ENCODE measurements at places on chromosomes 11 and 22. TPM values are rescaled to one million over a fixed set of nuclear protein-coding genes. Genes with fewer than 3 reads are reported as not detected.
A peak's percentile ranks its signal among the peaks of the same experiment; 100 is the strongest.

GRCh38 chr11:111331711-111332479 lies 33.5 kb downstream of the POU2AF3 start:
- DNase-seq = no peak
- H3K4me1 ChIP-seq = no peaks in the 10 kb centered on the region
- no peak overlapping the region for H3K27ac ChIP-seq
- H3K4me3 ChIP-seq = no peak overlapping the region
- H3K27me3 ChIP-seq = no peaks in the 10 kb centered on the region
- no peaks in the 10 kb centered on the region for H3K36me3 ChIP-seq

GRCh38 chr11:1336836-1337646 lies 27.6 kb upstream of the TOLLIP start:
- peak; percentile 72 for DNase-seq
- H3K27me3 ChIP-seq = no peaks in the 10 kb centered on the region
- H3K4me1 ChIP-seq = peaks cover 12% of the 10 kb centered on the region
- H3K27ac ChIP-seq = no peak overlapping the region
- H3K36me3 ChIP-seq = no peaks in the 10 kb centered on the region

DNA sequence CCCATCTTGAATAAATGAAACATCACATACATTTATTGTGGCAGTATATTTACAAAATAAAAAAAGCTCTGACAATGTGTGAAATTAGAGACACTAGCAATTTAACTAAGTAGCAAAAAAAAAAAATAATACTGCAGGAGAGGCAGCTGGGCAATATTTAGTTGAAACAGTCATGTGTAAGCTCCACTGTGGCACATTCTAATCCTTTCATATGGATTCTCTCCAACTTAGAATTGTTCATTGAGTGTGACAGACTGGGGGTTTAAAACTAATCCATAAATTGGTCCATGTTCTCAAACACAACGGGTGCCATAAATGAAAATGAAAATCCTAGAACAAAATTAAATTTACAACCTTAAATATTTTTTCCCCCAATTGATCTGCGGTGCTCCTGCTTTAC lies 302.1 kb downstream of the CADM1 start:
- H3K36me3 ChIP-seq = no peaks in the 10 kb centered on the region
- no peak overlapping the region for H3K4me3 ChIP-seq
- DNase-seq = no peak
- H3K27ac ChIP-seq = no peak overlapping the region
- no peaks in the 10 kb centered on the region for H3K4me1 ChIP-seq

- no peaks in the 10 kb centered on the region for H3K27me3 ChIP-seq
- no peaks in the 10 kb centered on the region for H3K4me1 ChIP-seq
- H3K27ac ChIP-seq = no peak overlapping the region
- H3K4me3 ChIP-seq = no peak overlapping the region
- H3K36me3 ChIP-seq = no peaks in the 10 kb centered on the region
- DNase-seq = no peak
These were observed 33.6 kb downstream of the TMEM184B start for GRCh38 chr22:38239101-38239761.

DNA sequence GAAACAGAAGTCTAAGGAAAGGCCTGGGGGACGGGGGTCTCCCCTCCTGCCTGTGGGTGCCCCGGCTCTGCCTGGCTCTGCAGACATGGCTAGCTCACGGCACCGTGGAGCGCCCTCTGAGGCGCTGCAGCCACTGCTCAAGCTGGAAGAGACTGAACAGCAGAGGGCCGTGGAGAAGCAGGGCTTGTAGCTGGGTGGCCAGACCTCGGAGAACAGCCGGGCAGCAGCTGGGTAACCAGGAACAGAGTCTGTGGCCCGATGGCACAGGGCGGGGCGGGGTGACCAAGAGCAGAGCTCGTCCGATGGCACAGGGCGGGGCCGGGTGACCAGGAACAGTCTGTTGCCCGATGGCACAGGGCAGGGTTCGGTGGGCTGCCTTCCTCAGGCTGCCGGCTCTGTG lies 18.1 kb downstream of the RNH1 start:
- H3K4me3 ChIP-seq = no peak overlapping the region
- no peaks in the 10 kb centered on the region for H3K27me3 ChIP-seq
- no peak overlapping the region for H3K27ac ChIP-seq

The ZBTB16 gene
- total RNA-seq = 20.6 TPM

All from B cell (primary cell).